ENCODE measurements at places on chromosomes 16 and 17.

GRCh38 chr17:13534946-13535345, 66.8 kb downstream of the HS3ST3A1 start:
- no peak for DNase-seq
- no peak overlapping the region for H3K4me3 ChIP-seq
- no peaks in the 10 kb centered on the region for H3K27me3 ChIP-seq
- no peak overlapping the region for H3K27ac ChIP-seq
- peaks cover 2% of the 10 kb centered on the region for H3K36me3 ChIP-seq

DNA sequence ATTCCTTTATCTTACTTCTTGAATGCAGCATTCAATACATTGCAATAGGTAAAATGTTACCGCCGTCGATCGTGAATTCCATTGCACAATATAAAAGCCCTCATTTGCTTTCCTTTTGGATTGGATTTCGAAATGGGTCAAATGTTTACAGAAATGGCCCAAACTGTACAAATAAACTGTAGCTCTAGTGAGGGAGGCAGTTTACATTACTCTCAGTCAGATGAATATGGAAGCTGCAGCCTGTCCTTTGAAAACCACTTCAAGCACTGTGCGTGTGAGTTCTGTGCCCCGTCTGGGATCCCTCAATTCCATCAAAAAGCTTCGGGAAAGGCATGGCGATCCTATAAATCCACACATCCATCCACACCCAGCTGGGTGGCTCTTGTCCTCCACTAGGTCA, 258.6 kb upstream of the FOXF1 start:
- H3K36me3 ChIP-seq: no peaks in the 10 kb centered on the region
- no peak for DNase-seq
- H3K27ac ChIP-seq: no peak overlapping the region
- H3K4me3 ChIP-seq: no peak overlapping the region
- no peaks in the 10 kb centered on the region for H3K27me3 ChIP-seq

DNA sequence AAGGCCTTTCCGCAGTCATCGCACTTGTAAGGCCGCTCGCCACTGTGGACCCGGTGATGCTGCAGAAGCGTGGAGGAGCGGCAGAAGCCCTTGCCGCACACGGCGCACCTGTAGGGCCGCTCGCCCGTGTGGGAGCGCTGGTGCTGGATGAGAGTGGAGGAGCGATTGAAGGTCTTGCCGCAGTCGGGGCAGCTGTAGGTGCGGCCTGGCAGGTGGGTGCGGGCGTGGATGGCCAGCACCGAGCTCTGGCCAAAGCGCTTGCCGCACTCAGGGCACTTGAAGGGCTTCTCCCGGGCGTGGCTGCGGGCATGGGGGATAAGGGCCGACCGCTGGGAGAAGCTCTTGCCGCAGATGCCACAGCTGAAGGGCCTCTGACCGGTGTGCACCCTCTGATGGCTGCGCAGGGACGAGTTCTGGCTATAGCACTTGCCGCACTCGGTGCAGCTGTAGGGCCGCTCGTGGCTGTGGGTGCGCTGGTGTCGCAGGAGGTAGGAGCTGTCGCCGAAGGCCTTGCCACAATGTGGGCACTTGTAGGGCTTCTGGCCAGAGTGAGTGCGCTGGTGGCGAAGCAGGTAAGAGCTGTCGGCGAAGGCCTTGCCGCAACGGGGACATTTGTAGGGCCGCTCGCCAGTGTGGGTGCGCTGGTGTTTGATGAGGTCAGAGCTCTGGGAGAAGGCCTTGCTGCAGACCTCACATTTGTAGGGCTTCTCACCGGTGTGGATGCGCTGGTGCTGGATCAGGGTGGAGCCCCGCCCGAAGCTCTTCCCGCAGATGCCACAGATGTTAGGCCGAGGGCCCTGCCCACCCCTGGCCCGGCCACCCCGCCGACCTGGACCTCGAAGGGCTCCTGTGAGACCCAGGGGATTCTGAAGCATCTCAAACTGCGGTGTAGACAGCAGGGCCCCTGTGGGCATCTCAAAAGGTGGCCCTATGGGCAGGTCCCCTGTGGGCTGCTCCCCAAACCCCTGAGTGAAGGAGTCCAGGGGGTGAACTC, 1.5 kb downstream of the ZNF768 start:
- H3K4me1 ChIP-seq: peaks cover 5% of the 10 kb centered on the region
- H3K27ac ChIP-seq: no peak overlapping the region
- no peak overlapping the region for H3K4me3 ChIP-seq
- H3K36me3 ChIP-seq: no peaks in the 10 kb centered on the region

GRCh38 chr16:48441863-48442279, 56.7 kb upstream of the SIAH1 start:
- H3K4me1 ChIP-seq: no peaks in the 10 kb centered on the region
- H3K36me3 ChIP-seq: no peaks in the 10 kb centered on the region
- H3K4me3 ChIP-seq: no peak overlapping the region
- H3K27ac ChIP-seq: no peak overlapping the region
- no peak for DNase-seq
- no peaks in the 10 kb centered on the region for H3K27me3 ChIP-seq

- peaks cover 43% of the 10 kb centered on the region for H3K36me3 ChIP-seq
- peaks cover 10% of the 10 kb centered on the region for H3K4me1 ChIP-seq
- no peaks in the 10 kb centered on the region for H3K27me3 ChIP-seq
- H3K4me3 ChIP-seq: peak within 1 kb of the TSS; percentile 46
- H3K27ac ChIP-seq: no peak within 1 kb of the TSS
Observed at GRCh38 chr16:370443-370842, at the start of gene MRPL28. Gene MRPL28, minus strand, starts transcription at chr16:370538. Its CDS starts 320 bp downstream, at chr16:370218.

GRCh38 chr16:85524630-85525419, 88.3 kb upstream of the GSE1 start:
- DNase-seq: no peak
- no peak overlapping the region for H3K4me3 ChIP-seq
- H3K27me3 ChIP-seq: no peaks in the 10 kb centered on the region
- peaks cover 19% of the 10 kb centered on the region for H3K4me1 ChIP-seq
- peak overlapping the region; percentile 14 for H3K27ac ChIP-seq

DNA sequence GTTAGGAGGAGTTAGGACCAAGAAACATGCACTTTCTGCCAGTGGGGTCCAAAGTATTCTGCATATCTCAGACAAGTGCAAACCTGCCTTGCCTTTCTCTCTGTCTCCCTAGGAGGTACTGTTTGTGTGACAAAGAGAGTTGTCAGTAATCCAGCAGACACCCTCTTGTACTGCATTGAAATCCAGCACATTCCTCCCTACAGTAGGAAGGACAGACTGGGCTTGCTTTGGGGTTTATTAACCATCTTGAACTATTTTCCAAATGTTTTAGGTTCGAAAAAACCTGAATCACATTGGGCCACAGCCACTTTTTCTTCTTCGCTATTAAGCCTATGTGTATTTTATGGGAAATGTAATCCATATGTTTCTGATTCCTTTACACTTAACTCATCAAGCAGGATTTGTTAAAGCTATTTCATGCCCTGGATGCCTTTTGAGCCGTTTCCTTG, 204.2 kb upstream of the KCNJ16 start:
- no peak overlapping the region for H3K27ac ChIP-seq
- no peaks in the 10 kb centered on the region for H3K36me3 ChIP-seq
- H3K4me3 ChIP-seq: no peak overlapping the region
- H3K4me1 ChIP-seq: peaks cover 3% of the 10 kb centered on the region
- no peak for DNase-seq
- H3K27me3 ChIP-seq: no peaks in the 10 kb centered on the region

GRCh38 chr16:10987361-10988163, 43.2 kb downstream of the CLEC16A start:
- no peak overlapping the region for H3K4me3 ChIP-seq
- no peak overlapping the region for H3K27ac ChIP-seq
- H3K27me3 ChIP-seq: no peaks in the 10 kb centered on the region
- H3K4me1 ChIP-seq: no peaks in the 10 kb centered on the region
- no peak for DNase-seq

DNA sequence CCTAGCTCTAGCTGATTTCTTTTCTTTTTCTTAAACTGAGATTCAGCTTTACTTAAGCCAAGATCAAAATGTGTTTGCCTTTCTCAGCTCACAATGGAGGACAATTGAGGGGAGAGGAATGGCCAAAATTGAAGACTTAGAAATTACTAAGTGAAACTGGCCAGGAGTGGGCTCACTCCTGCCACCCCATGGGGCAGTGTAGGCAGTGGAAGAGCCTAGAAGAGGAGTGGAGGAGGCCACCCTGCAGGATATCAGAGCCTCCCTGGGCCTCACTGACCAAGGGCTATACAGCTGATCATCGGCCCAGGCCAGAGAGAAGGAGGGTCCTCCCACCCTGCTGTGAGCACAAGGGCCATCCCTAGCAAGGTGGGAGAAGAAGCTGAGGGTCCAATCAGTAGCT, 119.8 kb downstream of the CCT6B start:
- no peak overlapping the region for H3K4me3 ChIP-seq
- H3K27ac ChIP-seq: no peak overlapping the region
- H3K4me1 ChIP-seq: peaks cover 6% of the 10 kb centered on the region
- no peaks in the 10 kb centered on the region for H3K36me3 ChIP-seq
- no peak for DNase-seq
- no peaks in the 10 kb centered on the region for H3K27me3 ChIP-seq

- no peak for DNase-seq
- H3K36me3 ChIP-seq: no peaks in the 10 kb centered on the region
- no peaks in the 10 kb centered on the region for H3K4me1 ChIP-seq
- H3K4me3 ChIP-seq: no peak overlapping the region
- no peak overlapping the region for H3K27ac ChIP-seq
- H3K27me3 ChIP-seq: no peaks in the 10 kb centered on the region
Observed at GRCh38 chr17:56486732-56487131, 106.8 kb upstream of the NOG start.

GRCh38 chr16:3007957-3008689, 4.6 kb upstream of the CLDN9 start:
- no peaks in the 10 kb centered on the region for H3K36me3 ChIP-seq
- H3K4me1 ChIP-seq: peaks cover 20% of the 10 kb centered on the region
- H3K27me3 ChIP-seq: no peaks in the 10 kb centered on the region
- peak overlapping the region; percentile 20 for H3K4me3 ChIP-seq
- peak overlapping the region; percentile 96 for H3K27ac ChIP-seq

GRCh38 chr17:31786796-31787481, 72.1 kb downstream of the COPRS start:
- no peaks in the 10 kb centered on the region for H3K4me1 ChIP-seq
- H3K36me3 ChIP-seq: no peaks in the 10 kb centered on the region
- DNase-seq: no peak
- no peaks in the 10 kb centered on the region for H3K27me3 ChIP-seq

GRCh38 chr16:62249069-62249468, 212.8 kb upstream of the CDH8 start:
- 0 out of 2 replicates have a peak, but pooled peaks cover under 1% of the 10 kb centered on the region for H3K4me1 ChIP-seq
- no peak for DNase-seq
- no peak overlapping the region for H3K4me3 ChIP-seq
- no peak overlapping the region for H3K27ac ChIP-seq

DNA sequence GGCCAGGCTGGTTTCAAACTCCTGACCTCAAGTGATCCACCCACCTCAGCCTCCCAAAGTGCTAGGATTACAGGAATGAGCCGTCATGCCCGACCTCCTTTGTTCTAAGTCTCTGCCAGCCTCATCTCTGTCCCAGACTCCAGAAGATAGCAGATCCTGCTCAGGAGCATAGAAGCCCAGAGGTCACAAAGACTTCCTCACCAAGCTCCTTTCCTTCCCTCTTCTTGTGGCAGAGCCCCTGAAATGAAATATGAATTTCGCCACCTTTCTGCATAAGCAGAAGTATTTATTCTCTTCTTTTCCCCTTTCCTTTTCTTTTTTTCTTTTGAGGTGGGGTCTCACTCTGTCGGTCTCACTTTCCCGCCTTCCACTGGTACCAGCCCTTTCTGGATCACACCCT, 11.5 kb upstream of the PIPOX start:
- peak overlapping the region; percentile 72 for H3K27ac ChIP-seq
- H3K4me1 ChIP-seq: peaks cover 24% of the 10 kb centered on the region
- no peaks in the 10 kb centered on the region for H3K36me3 ChIP-seq
- DNase-seq: no peak
- no peak overlapping the region for H3K4me3 ChIP-seq

DNA sequence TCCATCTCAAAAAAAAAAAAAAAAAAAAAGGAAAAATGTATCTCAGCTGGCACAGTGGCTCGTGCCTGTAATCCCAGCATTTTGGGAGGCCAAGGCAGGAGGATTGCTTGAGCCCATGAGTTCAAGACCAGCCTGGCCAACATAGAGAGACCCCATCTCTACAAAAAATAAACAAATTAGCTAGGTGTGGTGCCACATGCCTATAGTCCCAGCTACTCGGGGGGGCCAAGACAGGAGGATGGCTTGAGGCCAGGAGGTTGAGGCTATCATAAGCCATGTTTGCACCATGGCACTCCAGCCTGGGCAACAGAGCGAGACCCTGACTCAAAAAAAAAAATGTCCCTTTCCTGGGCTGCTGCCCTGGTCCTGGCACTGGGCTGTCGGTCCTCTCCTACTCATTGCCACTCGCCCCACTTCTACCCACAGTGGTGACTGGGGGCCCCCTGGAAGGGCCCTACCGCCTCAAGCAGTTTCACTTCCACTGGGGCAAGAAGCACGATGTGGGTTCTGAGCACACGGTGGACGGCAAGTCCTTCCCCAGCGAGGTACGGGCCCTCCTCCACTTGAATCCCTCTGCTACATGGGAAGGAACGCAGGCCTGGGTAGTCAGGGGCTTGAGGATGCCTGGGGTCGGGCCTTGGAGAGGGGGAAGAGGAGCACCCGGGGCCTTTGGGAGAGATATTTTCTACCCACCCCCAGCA, 6.1 kb downstream of the CA7 start:
- DNase-seq: no peak
- no peak overlapping the region for H3K4me3 ChIP-seq
- H3K36me3 ChIP-seq: no peaks in the 10 kb centered on the region
- no peaks in the 10 kb centered on the region for H3K4me1 ChIP-seq
- H3K27me3 ChIP-seq: peaks cover 15% of the 10 kb centered on the region
- no peak overlapping the region for H3K27ac ChIP-seq

- no peak overlapping the region for H3K27ac ChIP-seq
- DNase-seq: no peak
- no peaks in the 10 kb centered on the region for H3K36me3 ChIP-seq
- no peaks in the 10 kb centered on the region for H3K27me3 ChIP-seq
- H3K4me3 ChIP-seq: peak overlapping the region; percentile 98
Observed at GRCh38 chr17:1398028-1398427, 2.0 kb downstream of the YWHAE start.

DNA sequence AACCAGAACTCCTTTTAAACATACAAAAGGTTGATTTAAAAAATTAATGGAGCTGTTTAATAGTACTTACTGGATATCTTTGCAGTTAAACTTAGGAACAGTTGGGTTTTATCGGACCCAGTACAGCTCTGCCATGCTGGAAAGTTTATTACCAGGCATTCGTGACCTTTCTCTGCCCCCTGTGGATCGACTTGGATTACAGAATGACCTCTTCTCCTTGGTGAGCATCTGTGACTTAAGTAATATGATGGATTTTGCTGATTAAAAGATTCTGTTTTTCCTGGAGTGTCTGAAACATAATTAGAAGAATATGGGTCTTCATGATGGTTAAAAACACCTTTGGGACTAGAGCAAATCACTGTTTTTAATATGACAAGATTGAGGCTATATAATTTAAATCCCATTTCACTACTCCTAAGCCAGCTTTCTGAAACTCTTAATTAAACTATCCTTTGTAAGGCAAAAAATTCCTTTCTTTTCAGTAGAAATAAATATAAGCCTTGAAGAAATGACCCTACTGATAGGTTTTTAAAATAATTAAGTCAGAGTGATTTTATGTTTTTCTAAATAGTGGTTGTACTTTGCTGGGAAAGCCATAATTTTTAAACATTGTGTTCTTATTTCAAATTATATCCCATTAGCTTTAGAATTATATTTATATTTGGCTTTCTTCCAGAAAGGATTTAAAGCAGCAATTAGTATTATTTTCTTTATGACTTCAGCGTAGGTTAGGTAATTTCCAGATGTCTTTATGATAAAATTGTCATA, 45.7 kb upstream of the KPNB1 start:
- no peaks in the 10 kb centered on the region for H3K4me1 ChIP-seq
- no peak overlapping the region for H3K27ac ChIP-seq
- H3K36me3 ChIP-seq: peaks cover 16% of the 10 kb centered on the region
- no peaks in the 10 kb centered on the region for H3K27me3 ChIP-seq
- no peak overlapping the region for H3K4me3 ChIP-seq
- no peak for DNase-seq

GRCh38 chr17:32920293-32920692, 7.7 kb upstream of the TMEM98 start:
- no peak overlapping the region for H3K27ac ChIP-seq
- no peak for DNase-seq
- H3K4me1 ChIP-seq: peaks cover 2% of the 10 kb centered on the region
- H3K4me3 ChIP-seq: no peak overlapping the region

All from H1 (cell line).